ENCODE measurements at places on chromosomes 2 and 18.

GRCh38 chr2:28810384-28811285, at the start of gene SPDYA:
SPDYA (plus strand) TSS chr2:28810834; CDS start chr2:28816015, 5,181 bp downstream.
- DNase-seq: peak; percentile 77

DNA sequence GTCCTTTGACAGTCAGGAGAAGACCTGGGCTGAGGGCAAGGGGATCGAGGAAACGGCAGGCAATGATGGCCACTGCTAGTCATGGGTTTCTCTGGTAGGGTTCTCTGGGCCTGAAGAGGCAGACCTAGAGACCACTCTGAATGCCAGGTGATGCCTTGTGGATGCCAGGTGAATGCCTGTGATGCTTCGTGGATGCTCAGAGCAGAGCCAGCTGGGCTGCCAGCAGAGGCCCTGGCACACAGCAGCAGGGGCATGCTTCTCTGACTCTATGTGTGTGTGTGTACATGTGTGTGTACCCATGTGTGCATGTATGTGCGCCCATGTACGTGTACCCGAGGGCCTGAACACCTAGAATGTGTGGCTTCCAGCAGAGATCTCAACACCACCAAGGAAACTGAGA, 172.0 kb downstream of the TNS1 start:
- DNase-seq: no peak

GRCh38 chr2:10039658-10040410, 3.5 kb upstream of the KLF11 start:
- no peak for DNase-seq

DNA sequence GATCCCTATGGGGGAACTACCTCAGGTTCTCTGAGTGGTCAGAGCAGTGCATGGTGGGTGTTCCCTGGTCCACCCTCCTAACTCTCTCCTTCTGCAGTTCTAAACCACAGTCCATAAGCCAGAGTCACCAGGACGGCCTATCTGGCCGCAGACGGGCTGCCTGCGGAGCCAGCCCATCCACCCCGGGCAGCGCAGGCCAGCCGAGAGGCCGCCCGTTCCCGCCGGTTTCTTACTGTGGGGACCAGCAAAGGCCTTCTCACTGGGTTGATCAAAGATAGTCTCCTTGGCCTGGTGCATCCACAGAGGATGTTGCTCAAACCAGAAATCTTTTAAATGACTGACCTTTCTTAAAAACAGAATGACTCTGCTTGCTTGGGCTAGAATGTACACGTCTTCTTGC, 9.6 kb upstream of the CHST10 start:
- DNase-seq: no peak

DNA sequence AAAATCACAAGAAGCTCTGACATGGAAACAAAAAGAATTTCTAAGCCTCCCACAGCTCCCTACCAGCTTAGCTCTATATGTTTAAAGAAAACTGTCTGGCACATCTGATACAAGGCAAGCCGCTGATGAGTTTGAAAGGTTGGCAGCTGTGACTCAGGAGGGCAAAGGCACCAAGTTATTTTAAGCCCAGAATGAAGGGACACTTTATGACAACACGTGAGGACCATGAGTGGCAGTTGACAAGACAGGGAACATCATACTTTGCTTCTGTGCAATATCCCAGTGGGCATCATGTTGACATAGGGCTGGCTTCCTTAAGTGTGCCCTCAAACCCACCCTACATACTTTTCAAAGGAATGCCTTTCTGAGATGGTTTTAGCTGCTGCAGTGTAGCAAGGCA, 272.9 kb downstream of the CLIP4 start:
- DNase-seq: no peak

GRCh38 chr2:161141033-161141432, 19.2 kb upstream of the TANK start:
- DNase-seq: no peak

DNA sequence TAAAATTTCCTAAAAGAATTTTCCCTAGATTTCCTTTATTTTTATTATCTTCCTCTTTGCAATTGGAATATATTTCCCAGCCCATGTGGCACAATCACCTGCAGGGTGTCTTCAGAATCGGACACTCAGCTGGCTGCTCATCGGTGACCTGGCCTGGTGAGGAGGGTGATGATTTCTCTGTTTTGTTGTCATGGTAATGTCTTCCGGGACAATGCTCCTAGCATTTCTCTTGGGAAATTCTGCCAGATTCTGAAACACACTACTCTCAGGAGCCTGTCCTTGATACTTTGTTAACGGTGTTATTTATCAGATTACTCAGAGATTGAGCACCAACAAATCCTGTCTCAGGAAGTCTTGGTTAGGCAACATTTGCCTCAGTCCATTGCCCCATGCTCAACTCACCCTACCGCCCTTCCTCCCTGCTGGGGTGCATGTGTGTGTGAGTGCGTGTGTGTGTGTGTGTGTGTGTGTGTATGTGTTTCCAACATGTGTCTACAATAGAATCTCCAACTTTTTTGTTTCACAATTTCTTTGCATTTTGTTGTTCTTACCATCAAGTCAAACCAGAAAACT, 70.3 kb downstream of the MYT1L start:
- no peak for DNase-seq

GRCh38 chr2:3110994-3111666, 266.5 kb downstream of the EIPR1 start:
- no peak for DNase-seq

DNA sequence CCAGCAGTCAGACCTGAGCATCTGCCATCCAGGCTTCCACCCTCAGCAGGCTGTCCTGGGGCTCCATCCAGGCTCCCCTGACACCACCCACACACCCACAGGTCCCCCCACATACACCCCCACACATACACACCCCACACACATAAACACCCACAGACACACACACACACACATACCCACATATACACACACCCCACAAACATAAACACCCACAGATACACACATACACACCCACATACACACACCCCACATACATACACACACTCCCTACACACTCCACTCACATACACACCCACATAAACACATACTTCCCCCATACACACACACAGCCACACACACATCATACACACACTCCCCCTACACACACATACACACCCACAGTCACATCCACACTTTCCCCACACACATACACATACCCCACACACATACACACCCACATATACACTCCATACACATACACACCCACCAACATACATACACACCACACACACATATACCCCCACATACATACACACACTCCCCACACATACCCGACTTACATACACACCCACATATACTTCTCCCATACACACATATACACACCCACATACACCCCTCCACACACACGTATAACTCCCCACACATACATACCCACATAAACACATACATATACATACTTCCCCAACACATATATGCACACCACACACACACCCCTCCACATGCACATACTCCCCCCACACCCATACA, 183.3 kb upstream of the ETAA1 start:
- no peak for DNase-seq

DNA sequence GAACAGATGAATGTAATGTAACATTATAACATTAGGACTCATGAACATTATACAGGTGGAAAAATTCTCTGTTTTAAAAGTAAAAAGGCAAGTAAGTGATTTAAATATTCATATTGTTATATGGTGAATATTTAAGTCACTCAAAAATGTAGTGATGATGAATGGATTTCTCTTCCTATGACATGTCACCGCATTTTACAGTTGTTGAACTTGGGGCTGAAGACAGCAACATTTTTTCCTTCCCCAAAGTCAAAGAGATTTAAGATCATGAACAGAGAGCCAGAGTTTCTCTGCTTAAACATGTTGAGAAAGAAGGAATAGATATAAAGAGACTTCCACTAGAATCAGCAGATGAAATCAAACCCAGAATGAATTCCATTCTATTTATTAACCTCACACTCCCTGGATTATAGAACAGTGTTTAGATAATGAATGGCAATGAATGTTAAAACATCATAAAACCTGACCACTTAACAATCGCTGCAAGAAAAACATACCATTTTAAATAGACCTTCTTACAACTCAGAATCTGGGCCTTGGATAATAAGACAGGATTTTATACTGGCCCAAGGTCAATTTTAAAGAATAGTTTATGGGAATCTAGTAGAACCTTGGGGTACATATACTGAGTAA, 163.6 kb upstream of the SIX2 start:
- DNase-seq: no peak

DNA sequence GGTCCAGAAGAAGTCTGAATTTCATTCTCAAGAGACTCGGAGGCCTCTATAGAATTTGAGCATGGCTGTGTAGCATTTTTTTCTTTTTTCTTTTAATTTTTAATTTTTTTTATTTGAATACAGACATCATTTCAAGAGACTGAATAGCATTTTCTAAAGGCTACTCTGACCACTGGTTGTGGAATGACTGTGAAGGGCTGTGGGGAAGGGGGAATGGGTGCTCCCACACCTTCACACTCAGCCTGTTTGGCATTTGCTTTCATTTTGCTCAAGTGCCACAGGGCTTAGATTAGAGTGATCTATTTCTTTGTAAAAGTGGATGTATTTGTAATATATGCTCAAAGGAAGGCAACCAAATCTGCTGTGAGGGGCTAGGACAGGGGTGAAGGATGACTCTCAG, 142.0 kb upstream of the SPOPL start:
- DNase-seq: no peak

DNA sequence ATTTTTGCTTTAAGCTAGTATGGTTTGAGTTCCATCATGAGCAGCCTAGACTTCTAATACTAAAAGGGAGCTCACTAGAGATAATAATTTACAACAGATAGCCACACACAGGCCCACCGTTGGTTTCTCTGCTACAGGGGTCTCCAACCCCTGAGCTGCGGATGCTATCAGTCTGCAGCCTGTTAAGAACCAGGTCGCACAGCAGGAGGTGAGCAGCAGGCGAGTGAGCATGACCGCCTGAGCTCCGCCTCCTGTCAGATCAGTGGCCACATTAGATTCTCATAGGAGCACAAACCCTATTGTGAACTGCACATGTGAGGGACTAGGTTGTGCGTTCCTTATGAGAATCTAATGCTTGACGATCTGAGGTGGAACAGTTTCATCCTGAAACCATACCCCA, 150.6 kb downstream of the HRH4 start:
- no peak for DNase-seq

DNA sequence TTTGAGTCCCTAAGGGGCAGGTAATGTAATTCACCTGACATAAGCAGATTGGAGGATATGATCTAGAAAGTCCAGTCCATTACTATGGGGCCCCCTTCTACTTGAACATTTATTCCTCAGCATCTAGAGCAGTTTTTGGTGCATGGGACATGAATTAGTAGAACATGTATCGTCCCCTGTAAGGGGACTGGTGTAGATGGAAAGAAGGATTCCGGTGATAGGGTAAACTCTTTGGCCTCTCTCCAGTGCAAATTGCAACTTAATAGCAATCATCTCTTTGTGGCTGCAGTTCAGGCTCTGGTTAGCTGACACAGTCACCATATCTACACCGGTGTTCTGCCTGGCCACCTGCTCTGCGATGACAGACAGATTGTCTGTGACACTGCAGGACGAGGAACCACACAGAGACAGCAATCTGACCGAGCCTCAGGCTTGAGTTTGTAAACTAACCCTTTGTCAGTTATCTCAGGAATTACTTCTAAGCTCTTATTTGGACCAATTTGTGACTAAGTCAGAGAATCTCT, 6.4 kb upstream of the SLC8A1 start:
- no peak for DNase-seq

DNA sequence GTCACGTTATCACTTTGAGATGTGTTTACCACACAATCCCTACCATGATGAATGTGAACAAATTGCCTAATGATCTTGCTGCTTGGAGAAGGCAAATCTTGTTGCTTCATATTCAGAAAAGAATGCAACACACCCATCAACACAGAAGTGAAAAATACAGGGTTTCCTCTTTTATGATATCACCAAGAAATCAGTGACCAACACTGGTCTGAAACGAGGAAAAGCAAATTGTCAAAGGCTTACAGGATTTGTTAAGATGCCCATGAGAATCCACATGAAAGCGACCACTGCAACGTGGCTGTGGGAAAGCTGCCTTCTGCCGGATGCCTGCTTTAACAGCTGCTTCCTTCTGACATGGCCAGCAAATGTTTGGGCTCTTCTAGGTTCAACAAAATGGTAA, 397.6 kb upstream of the LRATD1 start:
- DNase-seq: no peak

DNA sequence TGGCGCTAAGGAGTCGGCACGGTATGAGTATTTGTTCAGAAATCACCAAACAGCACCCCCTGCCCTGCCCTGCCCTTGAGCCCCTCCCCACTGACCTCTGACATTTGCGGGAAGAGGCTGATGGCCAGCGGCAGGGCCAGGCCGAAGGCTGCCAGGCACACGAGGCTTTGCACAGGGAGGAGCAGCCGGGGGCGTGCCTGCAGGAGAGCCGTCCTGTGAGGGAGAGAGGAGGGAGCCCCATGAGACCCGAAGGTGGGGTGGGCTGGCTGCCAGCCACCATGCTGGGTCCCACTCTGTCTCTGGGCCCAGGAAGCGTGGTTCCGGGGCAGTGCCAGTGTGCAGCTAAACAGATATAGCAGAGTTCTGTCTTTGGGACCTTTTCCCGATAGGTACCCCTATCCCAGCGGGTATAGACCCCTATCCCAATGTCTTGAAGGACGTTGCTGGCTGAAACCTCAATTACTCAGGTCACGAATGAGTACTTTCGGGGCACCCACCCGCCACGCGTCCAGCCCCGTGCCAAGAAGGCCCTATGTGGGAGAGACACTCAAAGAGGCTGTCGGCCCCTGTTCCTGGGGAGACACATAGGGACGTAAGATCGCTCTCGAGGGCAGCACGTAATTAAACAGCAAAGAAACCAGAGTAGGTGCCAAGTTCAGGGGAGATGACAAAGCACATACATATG, 43.9 kb downstream of the EMX1 start:
- no peak for DNase-seq

- no peak for DNase-seq
These were observed 174.2 kb downstream of the RTP5 start for GRCh38 chr2:242043538-242044312.

DNA sequence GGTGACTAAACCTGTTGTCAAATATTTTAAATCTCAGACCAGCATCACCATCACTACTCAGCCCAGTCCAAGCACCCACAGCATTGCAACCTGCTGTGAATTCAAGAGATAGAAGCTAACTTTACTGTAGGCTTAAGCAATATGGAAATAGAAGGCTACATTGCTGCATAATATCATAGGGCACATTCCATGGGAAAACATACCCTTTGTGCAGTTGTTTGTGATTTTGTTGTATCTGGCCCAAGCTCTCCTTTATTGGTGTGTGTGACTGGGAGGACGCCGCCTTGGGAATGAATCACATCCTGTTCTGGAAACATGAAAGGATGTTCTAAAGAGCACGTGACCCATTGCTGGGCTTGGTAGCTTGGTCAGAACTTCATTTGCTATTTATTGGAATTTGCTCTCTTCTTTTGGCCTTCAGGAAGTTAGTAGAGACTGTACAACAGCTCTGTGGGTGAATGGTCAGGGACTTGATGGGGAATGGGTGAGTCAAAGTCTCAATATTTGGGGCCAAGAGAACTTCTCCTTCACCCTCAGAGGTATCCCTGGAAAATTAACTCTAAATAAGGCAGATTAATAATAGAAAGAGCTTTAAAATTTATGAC, 106.8 kb upstream of the SERPINE2 start:
- no peak for DNase-seq

DNA sequence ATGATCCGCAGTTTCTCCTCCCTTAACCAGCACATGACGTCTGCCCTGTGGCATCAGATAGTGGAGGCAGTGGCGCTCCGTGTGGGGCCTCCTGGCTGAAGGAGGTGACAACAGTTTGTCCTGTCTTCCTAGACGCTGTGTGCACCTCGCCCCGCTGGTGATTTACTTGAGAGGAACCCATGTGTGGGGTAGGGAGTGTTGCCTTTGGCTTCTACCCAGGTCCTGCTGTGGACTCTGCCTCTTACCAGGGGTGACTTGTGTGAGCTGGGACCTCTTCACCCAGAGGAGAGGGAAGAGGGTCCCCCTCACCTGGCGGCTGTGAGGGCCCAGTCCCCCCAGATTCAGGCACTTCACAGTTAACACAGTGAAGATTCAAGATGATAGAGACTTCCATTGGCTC, 77.6 kb downstream of the TMEM18 start:
- DNase-seq: no peak

Data from naive thymus-derived CD8-positive, alpha-beta T cell (primary cell).